ENCODE measurements at places on chromosomes 4 and X.

DNA sequence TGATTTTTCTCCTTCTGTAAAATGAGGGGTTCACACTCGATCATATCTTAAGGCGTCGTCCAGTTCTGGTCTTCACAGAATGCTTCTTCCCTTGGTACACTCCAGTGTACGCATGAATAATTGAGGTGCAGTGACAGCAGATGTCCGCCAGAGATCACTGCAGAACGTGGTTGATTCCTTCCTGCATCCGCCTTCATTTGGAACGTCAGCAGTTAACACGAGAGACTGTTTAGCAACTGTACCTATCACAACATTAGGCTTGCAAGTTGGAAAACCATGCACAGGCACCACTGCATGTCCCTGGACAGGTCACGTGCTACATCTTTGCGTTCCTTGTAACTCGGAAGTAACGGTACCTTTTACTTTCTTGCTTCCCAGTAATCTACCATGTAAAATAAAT lies 66.0 kb upstream of the GEMIN8 start:
- no peak for DNase-seq

- no peak for DNase-seq
Measured at GRCh38 chrX:65502618-65503017, 32.0 kb downstream of the LAS1L start.

GRCh38 chr4:76655566-76656479 lies 220.8 kb downstream of the SHROOM3 start:
- DNase-seq, result no peak

- no peak for DNase-seq
Measured at GRCh38 chr4:118920247-118920646, 31.6 kb downstream of the SYNPO2 start.

Data from NCI-H1048 (cell line).